ENCODE measurements at places on chromosomes 5 and 9. TPM values are rescaled to one million over a fixed set of nuclear protein-coding genes. Genes with fewer than 3 reads are reported as not detected.

Gene AGXT2
- total RNA-seq, result not detected

Gene PCDHB9
- total RNA-seq, result 11.2 TPM

Gene NMUR2
- total RNA-seq, result not detected

Gene TAL2
- total RNA-seq, result not detected

Gene VLDLR
- total RNA-seq, result 3.8 TPM

Gene MYOT
- total RNA-seq, result not detected

Gene MLANA
- not detected for total RNA-seq

DNA sequence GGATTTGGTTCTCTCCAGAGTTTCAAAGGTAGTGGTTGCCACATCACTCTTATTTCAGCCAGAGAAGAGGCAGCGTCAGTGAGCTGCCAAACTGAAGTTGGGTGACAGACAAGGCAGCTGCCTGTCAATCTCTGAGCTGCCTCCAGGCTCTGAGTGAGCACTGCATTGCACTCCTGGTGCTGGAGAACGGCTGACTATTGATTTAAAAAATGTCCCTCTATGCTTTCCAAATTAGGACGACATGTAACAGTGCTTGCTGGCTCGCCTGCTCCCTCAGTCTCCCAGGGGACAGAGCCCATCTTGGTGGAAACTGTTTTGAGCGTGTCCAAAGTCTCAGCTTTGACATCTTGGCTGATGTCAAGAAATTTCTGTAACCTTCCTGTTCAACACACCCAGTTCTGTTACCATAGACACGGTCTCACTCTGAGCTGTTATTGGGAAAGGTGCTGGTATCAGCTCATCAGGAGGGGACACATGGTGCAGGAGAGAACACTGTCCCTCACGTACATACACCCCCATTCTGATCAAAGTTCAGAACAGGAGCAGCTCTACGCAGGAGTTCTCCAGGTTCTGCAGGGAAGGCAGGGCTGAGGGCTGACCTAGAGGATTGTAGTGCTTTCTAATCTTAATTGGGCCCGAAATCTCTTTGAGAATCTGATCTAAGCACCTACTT, 15.7 kb downstream of the PCDH12 start:
- no peak for DNase-seq

GRCh38 chr5:179994583-179995323, 76.8 kb downstream of the RNF130 start:
- DNase-seq, result no peak

DNA sequence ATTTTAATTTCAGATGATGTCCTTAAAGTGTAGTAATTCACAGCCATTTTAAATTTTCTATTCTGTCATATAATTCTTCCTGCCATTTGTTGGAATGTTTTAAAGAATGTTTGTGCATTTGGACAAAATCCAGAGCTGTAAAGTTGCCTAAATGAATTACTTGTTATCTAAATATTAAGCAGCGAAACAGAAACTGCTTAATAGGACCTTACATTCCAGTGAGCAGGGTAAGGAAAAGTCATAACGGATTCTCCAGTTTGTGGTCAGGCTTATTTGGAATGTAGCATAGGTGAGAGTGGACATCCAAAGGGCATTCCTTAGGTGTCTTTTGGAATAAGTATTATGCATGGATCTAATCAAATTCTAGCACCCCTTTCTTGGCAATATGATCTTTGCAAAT, 410.4 kb upstream of the PTPRD start:
- DNase-seq, result no peak

- DNase-seq, result no peak
Measured at GRCh38 chr5:138369706-138370105, 17.2 kb downstream of the KDM3B start.

- DNase-seq, result no peak
Measured at GRCh38 chr5:157918811-157919742, 60.1 kb upstream of the CLINT1 start.

GRCh38 chr5:154486427-154486866, 8.4 kb upstream of the HAND1 start:
- DNase-seq, result no peak

DNA sequence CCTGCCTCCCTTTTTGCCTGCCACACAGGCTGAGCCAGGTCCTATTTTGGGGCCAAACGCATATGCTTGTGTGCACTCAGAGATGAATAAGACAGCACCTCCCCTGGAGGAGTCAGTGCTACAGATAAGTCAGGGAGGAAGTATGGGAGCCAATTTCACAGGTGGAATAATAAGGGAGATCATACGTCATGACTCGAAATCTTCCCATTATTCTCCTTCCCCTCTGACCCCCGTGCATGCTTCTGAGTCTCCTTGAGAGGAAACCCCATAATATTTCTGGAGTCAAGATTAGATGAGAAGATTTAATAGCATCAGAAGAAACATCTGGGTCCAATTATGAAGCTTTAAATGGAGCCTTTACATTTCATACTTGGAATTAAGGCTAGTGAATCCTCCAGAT, 15.1 kb upstream of the ZCCHC7 start:
- no peak for DNase-seq

DNA sequence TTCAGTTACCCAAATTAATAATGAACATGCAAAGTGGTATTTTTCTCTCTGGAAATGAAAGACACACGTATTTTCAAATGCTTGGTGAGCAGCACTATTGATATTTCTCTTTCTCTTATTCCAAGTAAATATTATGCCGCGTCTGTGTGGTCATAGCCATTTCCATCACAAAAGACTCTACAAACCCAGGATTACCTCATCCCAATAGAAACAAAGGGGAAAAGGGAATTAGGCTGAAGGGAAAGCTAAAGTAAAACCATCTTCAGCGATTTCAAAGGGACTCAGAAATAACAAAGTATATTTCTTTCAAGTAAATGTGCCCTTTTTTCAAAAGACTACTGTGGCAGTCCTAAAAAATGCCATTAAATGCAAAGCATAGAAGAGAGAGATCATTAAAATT, 62.0 kb upstream of the FST start:
- no peak for DNase-seq

Measured in A172 (cell line).